ENCODE measurements at places on chromosomes 16 and 17.

DNA sequence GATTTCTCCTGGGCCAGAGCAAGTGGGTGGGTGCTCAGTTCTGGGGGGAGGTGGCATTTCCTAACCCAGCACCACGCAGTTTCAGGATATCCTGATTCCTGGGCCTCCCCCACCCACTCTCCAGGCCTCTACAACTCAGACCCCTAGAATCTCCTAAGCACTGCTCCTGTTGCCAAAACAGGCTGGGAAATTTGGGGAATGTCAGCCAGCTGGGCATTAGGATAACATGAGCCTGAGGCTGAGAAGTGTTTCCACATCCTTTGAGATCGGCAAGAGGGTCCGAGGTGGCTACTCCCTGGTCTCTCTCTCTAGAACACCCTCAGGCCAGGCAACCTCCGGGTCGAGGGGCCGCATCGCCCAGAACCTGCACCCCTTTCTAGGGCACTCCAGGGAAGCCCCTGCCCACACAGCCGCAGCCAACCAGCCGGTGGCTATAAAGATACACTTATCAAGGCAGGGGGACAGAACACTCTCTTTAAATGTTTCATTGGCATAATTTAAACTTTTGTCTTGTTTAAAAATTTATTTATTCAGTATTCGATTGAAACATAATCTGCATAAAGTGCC lies 23.6 kb downstream of the TBC1D16 start:
- no peak for DNase-seq

DNA sequence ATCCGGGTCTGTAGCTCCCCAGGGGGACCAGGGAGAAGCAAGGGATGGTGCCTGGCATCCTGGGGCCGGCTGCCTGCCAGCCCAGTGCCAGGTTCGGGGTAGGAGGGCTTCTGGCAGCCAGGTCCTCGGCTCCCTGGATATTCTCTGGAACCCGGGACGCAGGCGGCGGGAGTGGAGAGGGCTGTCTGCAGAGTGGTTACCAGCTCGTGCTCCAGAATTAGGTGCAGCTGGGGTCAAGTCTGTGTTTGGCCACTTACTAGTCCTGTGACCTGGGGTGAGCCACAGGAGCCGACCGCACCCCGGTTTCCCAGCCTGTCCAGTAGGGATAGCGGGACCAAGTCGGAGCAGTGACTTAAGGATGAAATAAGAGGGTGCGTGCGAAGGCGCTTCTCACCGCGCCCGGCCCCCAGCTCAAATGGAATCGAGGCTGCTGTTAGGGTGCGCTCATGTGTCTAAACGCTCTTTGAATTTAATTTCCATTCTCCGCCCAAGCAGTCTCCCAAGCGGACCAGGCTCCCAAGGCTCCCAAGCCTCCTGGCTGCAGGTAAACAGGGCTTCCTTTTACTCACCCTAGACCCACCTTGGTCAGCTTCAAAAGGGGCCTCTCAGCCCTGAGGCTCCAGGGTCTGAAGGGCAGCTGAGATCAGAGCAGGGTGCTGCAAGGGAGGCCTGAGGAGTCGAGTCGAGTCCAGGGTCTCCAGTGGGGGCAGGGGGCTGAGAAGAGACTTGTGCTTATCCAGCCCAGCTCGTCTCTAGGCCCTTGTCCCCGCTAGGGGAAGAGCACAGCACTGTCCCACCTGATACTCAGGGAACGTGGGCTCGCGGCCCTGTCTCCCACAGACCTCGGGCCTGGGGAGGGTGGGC lies 28.3 kb upstream of the ZNF469 start:
- DNase-seq, result no peak

DNA sequence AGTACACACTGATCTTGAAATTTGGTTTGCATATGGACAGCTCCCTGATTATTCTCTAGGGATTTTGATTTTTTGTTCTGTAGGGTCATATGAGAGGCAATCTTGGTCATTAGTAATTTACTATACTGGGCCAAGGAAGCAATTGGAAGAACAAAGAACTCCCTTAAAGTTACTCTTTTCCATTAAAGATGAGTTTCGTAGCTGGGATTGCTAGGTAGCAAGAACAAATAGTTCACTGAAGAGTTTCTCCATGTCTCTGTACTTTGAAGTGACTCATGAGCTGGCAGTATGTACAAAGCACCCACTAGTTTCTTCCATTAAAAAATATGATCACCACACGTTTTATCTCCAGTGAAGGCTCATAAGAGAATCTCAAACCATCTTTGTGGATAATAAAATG lies 6.2 kb upstream of the BCAS3 start:
- DNase-seq, result no peak

- DNase-seq, result no peak
Observed at GRCh38 chr17:74268558-74268957, 5.5 kb upstream of the DNAI2 start.

DNA sequence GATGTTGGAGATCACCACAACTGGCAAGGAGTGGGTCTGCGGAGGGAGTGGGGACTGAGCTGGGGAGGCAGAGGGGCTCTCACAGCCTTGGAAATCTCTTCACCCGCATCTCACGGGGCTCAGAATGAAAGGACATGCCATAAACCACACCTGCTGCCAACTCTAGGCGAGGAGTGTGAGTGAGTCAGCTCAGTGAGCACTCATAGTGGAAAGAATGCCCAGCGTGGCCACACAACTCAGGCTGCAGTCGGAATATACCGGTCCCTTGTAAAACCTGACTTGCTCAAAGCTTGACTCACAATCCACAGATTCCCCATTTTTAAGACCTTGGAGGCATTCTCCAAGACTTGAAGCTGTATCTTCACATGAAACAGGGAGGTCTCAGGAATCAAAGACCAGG lies 36.7 kb downstream of the STAT5A start:
- DNase-seq, result no peak

DNA sequence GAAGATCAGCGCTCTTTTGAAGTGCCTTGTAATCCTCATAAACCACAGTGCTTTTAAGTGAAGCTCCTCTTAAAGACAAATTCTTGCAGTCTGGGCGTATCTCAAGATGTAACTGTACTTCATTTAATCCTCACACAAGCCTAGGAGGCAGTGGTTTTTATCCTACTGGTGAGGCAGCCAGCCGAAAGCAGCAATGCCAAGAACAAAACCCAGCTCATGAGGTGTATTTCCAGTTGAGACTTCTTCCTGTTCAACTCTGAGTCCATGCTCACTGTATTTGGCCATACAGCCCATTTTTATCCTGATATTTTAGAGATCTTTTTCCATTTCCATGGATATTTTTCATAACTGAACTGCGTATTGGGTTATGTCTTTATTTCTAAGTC lies 13.7 kb downstream of the CTRB2 start:
- DNase-seq, result no peak

DNA sequence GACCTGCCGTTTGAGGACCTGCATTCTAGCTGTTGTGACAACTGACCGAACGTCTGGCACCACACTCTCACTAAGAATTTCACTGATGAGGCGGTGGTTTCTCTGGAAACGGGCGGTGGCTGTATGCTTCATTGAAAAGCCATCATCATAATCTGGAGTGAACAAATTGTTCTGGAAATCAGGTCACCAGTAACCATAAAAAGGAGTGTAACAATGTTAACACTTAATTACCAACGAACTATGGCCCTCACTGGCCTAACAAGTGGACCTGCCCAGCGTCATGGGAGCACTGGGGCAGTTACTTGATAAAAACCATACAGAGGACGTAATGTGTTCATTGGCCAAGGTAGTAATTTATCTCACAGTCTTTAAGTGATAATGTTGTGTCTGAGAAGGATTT lies 15.4 kb downstream of the SMARCE1 start:
- no peak for DNase-seq
